ENCODE measurements at places on chromosomes 2 and 18. TPM values are rescaled to one million over a fixed set of nuclear protein-coding genes. Genes with fewer than 3 reads are reported as not detected.

DNA sequence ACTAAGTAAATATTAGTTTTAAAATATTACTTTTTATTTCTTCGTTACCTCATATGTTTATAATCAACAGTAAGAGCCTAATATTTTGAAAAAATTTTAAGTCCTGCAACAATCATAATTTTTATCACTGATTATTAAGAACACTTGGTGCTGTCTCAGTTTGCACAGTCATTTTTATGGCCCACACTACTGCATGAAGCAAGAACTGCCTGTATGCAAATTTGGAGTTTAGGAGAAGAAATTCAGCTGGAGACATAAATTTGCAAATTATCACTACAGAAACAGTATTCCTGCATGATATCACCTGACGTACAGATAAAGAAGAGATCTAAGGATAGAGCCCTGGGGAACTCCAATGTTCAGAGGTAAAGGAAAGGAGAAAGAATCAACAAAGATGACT, 144.1 kb upstream of the RBBP8 start:
- H3K36me3 ChIP-seq: no peaks in the 10 kb centered on the region
- no peak overlapping the region for H3K4me3 ChIP-seq
- H3K27me3 ChIP-seq: peaks cover 27% of the 10 kb centered on the region

GRCh38 chr18:76053551-76053950, 441.5 kb downstream of the ZNF516 start:
- H3K36me3 ChIP-seq: no peaks in the 10 kb centered on the region
- no peak for DNase-seq
- no peak overlapping the region for H3K4me3 ChIP-seq
- H3K27ac ChIP-seq: no peak overlapping the region

GRCh38 chr2:181680937-181681811, 857 bp upstream of the NEUROD1 start:
- no peak overlapping the region for H3K27ac ChIP-seq
- H3K27me3 ChIP-seq: peaks cover 97% of the 10 kb centered on the region
- no peaks in the 10 kb centered on the region for H3K36me3 ChIP-seq
- H3K4me3 ChIP-seq: peak overlapping the region; percentile 29
- H3K4me1 ChIP-seq: peaks cover 11% of the 10 kb centered on the region

DNA sequence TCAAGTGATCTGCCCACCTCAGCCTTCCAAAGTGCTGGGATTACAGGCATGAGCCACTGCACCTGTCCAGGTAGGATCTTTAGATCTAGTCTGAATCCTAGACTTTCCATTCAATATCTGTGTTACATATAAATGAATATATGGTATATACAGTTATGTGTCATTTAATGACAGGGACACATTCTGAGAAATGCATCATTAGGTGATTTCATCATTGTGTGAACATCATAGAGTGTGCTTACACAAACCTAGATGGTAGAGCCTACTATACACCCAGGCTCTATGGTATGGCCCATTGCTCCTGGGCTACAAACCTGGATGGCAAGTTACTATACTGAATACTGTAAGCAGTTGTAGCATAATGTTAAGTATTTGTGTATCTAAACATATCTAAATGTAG, 15.5 kb upstream of the MGAT4A start:
- no peak overlapping the region for H3K27ac ChIP-seq
- H3K36me3 ChIP-seq: no peaks in the 10 kb centered on the region
- H3K27me3 ChIP-seq: peaks cover 2% of the 10 kb centered on the region
- no peaks in the 10 kb centered on the region for H3K4me1 ChIP-seq
- no peak for DNase-seq

DNA sequence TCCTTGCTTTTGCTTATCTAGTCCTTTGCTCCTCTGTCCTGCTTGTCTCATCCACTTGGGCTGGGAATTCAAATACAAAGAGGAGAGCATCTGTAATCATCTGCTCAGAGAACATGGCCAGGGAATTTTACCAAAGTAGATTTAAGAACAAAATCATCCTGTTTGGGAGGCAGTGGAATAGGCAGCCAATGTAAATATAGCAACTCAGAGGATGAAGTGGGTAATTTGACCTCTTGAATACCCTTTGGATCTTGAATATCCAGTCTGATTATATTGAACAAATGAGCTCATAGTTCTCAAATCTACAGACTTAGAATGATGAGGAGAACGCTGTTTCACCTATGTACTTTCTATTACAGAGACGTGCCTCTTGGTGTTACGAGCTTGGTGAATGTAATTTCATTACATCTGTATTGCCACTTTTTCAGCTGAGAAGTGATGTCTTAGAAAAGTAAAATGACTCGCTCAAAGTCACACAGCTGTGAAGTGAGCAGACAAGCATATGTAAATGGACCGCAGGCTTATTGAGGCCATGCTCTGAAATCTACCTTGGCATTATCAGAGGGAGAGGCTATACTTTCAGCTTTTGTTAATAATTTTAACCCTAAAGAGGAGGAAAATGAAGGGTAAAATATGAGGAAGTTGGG, 266.3 kb downstream of the MTX2 start:
- H3K36me3 ChIP-seq: no peaks in the 10 kb centered on the region
- peaks cover 61% of the 10 kb centered on the region for H3K4me1 ChIP-seq
- DNase-seq: no peak
- H3K4me3 ChIP-seq: no peak overlapping the region
- H3K27me3 ChIP-seq: no peaks in the 10 kb centered on the region

DNA sequence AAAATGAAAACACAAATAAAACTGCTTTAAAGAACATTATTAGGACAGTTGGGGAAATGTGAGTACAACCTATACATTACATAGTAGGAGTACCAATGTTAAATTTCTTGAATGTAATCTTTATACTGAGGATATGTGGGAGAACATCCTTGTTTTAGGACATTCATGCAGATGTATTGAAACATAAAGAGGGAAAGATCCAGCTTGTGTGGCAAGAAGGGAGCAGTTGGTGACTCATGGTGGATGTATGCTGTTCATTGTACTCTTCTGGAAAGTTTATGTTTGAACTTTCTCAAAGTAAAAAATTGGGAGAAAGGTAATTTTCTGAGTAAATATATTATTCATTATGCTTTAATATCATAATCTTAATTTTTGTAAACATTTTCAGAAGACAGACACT, 132.1 kb upstream of the DLGAP1 start:
- no peak for DNase-seq
- no peaks in the 10 kb centered on the region for H3K4me1 ChIP-seq
- H3K4me3 ChIP-seq: no peak overlapping the region

RAB17 gene
- total RNA-seq: 0.62 TPM
